ENCODE measurements at places on chromosomes 7 and 10.

GRCh38 chr7:150949564-150949963 lies 28.6 kb downstream of the KCNH2 start:
- peak; percentile 48 for DNase-seq

GRCh38 chr10:97843281-97843671 lies 6.4 kb upstream of the GOLGA7B start:
- no peak for DNase-seq

DNA sequence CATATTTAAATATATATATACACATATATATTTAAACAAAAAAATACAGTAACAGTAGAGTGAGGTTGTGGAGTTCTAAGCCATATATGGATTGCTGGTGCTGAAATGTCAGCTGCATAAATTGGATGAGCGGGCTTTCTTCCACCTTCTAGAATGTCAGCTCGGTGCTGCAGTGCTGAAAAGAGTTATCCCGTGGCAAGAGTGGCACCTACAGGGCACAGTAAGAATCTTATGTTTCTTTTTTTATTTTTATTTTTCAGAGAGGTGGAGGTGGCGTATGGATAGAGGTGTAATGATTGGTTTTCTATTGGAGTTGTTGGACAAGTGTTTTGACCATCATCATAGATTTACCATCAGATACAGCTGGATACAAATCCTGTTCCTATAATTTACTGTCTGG lies 86.2 kb upstream of the DYNC1I1 start:
- peak; percentile 86 for DNase-seq

- DNase-seq: peak; percentile 14
Observed at GRCh38 chr10:100291356-100291755, 4.9 kb upstream of the BLOC1S2 start.

DNA sequence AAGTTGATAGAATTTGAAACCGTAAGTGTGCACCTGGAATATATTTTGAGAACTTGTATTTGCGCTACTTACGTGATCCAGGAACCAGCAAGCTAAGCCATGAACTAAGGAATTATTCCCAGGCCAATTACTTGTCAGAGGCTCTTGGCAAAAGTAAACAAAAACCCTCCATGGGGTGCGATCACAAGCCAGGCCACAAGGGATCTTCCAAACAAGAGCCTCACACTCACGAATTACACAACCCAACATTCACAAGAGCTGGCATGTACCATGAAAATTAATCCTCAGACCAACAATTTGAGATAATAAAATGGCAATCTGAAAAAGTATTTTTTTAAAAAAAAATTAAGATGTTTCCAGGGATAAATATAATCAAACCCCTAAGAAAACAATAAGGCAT lies 467.0 kb upstream of the AKR1E2 start:
- peak; percentile 90 for DNase-seq

DNA sequence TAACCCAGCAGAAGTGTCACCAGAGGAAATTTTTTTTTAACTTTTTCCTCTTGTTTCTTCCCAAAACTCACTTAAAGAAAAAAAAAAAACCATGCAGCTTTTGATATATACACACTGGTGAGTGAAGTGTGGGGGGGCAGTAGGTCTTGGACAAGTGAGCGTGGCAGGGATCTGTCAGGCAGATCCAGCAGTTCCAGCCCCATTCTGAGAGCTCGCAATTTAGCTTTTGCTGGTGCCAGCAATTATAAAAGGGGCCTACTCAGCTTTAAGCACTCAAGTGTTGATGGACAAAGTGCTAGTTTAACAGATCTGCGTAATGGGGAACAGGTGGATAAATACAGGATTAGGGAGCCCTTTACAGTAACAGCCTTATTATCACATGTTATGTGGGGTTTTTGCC lies 619.2 kb upstream of the GALNT17 start:
- no peak for DNase-seq

- DNase-seq: no peak
Observed at GRCh38 chr7:125254566-125254965, 324.9 kb upstream of the POT1 start.

DNA sequence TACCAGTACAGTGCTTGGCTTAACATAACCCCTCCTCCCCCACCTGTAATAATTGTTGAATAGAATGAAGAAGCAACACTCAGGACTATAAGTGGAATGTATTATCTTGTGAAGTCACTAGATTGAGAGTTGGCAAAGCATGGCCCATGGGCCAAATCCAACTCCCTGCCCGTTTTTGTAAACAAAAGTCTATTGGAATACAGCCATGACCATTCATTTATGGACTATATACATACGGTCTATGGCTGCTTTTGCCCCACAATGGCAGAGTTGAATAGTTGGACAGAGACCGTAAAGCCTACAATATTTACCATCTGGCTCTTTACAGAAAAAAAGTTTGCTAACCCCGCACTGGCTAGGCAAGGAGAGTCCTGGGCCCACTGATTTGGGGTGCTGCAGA lies 48.1 kb upstream of the CYCS start:
- DNase-seq: no peak

DNA sequence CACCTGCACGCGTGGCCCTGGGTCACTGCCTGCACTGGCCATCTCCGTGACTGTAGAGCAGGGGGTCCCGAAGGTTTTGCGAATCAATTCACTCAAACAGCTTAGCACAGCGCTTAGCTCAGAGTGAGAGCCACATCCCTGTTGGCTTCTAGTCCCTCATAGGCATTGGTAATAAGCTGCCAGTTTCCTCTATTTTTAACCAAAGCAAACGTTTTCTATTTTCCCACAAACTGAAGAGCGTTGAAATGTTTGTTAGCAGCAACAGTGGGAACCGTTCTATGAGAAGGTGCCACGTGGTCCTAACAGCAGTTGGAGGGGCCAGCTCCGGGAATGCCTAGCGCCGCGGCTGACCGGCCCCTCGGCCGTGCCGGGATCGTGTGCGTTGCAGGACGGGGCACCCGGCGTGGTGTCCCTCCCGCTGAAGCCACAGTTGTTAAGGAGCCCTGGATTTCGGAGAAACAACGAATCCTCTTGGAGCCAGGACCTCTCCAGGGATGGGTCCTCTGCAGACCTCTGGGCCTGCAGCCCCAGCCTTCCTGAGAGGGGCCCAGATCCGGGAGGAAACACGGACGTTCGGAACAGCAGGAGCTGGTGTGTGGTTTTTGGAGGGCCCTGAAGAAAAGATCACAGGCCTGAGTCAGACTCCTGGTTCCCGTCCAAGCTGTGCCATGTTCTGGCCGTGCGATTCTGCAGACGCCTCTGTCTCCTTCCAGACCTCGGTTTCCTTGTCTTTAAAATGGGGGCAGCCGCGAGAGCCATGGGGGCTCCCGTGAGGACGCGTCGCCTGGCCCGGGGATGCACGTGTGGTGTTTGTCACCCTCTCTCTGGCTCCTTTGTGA lies 40.3 kb downstream of the FAM20C start:
- DNase-seq: peak; percentile 85

GRCh38 chr7:815284-816216 lies 16.7 kb upstream of the SUN1 start:
- no peak for DNase-seq

DNA sequence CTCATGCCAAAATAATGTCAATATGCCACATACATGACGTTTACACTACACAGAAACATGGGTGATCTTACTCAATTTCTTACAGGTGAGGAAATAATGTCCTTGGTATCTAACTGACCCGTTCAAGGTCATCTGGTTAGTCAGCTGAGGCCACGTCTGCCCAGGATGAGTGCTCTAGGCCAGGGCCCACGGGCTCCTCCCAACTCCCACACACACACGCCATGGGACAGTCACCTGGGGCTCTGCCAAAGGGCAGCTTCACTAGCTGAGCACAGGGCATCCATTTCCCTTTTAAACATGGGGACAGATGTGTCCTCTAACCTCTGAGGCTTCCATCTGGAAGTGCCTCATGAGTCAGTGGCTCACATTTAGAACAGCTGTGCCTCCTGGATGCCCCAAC lies 123.9 kb downstream of the TNS3 start:
- DNase-seq: peak; percentile 89

DNA sequence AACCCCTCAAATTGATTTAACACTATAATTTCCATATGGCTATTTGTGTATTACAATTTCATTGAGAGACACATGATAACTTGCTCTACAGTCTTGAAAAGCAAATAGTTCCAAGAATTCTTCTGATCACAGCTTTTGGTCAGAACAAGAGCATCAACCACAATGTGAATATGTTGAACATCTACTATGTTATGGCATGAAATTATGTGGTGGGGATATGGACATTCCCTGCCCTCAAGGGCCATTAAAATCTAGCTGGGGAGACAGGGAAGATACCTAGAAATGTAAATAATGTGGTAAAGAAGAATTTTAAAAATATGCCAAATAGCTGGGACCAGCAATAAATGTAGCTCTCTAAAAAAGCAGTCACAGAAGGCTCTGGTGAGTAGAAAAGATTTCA lies 262.2 kb downstream of the FZD1 start:
- DNase-seq: no peak

DNA sequence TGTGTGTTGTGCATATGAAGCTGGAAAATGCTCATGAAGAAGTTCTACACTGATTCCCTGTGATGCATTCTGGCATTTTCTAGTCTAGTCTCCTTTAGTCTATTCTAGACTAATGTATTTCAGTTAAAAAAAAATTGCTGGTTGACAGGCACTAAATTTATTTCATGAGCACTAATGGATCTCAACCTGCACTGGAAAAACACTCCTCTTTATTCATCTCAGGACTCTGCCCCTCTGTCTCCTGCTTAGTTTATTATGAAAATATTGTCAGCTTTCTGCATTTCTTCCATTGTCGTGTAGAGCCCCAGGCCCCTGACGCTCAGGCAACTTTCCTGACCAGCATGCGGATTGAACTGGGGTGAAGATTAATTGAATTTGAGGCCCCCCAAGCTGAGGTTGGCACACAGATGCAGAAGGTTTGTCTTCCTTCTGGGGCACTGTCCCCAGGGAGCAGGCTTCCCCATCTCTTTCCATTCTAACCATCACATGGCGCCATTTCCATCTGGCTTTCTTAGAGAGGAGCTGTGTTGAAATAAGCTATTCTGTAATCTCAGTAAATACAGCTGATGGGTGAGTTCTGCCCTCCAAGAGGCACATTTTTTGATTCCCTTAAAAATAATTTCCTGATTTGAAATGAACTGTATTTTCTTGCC lies 128.7 kb downstream of the INSYN2A start:
- DNase-seq: no peak

DNA sequence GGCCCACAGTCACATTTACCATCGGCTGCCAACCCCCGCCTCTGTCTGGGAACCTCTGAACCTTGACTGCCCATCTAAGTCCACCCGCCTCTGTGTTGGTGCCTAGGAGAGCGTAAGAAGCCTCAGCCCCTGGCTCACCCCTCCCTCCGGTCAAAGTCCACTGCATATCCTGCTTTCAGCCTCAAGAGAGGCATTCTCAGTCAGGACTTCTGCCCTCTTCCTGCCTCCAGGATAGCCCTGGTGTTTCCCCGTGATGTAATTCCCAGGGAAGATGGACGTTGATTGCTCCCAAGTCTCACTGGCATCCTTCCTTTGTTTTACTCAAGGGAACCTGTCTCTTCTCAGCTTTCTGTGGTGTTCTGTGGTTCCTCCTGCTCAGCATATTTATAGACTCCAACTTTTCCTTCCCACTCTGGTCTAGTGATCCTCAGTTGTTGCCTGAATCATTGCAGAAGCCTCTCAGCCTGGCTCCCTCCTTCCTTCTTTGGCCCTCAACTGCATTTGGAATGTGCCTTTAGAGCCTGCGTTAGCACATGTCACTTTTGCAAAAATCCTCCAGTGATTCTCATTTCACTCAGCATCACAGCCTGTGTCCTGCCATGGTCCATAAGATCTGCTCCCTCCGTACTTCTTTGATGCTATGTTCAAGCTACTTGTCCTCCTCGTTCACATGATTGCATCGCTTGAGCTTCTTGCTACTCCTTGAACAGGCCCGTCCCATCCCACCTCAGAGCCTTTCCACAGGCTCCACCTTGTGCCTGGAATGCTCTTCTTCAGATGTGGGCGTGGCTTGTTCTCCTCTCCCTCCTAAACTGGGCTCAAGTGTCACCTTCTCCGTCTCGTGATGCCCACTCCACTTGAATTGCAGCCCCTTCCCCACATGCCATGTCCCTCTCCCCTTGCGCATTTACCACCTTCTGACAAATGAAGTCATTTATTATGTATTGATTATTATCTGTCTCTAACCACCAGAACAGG lies 124.2 kb downstream of the PLPP4 start:
- DNase-seq: no peak
